Endothelial cell (in vitro differentiated cells): ENCODE measurements at places on chromosomes 4 and X.

DNA sequence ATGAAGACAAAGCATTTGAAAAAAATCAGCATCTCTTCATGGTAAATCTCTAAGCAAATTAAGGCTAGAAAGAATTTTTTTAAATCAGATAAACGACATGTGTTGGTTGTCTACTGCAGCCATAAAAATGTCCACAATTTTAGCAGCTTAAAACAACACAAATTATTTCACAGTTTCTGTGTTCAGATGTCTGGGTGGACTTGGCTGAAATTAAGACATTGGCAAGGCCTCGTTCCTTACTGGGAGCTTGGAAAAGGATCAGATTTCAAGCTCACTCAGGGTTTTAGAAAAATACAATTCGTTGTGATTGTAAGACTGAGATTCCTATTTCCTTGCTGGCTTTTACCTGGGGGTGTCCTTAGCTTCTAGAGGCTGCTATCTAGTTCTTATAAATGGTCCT, 1470.6 kb downstream of the PCDH19 start:
- DNase-seq, result no peak

DNA sequence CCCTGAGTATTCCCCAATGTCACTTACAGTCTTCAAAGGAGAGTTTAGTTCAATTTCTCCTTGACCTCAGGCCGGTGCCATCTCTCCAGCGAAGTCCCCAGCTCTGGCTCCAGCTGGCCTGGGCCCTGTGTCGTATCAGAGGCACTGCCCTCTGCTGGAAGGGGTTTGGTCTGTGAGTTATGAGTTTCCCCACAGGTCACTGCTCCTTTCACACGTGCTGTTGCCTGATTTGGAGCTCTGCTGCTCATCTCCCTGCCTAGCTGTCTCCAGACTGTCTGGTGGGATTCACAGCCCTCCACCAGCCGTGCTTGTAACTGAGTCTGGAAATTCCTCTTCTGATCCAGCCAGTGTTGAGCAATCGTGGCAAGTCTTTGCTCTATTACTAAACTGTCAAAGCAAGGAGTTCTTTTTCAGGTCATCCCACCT, at the start of gene RAP2C:
Gene RAP2C, minus strand, starts transcription at position 105 of the 426 bp plus-strand sequence. CDS start 2,179 bp downstream, outside the sequence.
- peak; percentile 72 for DNase-seq

- DNase-seq, result no peak
Measured at GRCh38 chrX:132071254-132071653, 48.2 kb downstream of the STK26 start.

GRCh38 chrX:23662853-23663252, 4.4 kb upstream of the PRDX4 start:
- DNase-seq, result no peak

DNA sequence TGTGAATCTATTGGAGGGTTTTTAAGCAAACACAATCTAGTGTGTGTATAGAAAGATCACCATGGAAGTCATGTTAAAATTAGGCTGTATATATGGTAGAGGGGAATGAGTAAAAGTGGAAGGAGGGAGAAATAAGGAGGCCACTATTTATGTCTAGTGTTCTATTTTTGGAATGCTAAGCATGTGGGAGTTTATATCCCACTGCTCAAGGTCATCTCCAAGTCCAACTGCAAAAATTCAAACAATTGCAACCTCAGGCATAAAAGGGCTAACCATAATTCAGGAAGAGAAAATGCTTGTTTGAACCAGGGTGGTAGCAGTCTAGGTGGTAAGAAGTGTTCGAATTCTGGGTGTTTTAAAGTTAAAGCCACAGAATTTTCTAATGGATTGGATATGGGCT, 39.2 kb downstream of the SERPINA7 start:
- no peak for DNase-seq

- DNase-seq, result no peak
Measured at GRCh38 chrX:3598709-3599108, 114.7 kb downstream of the PRKX start.

DNA sequence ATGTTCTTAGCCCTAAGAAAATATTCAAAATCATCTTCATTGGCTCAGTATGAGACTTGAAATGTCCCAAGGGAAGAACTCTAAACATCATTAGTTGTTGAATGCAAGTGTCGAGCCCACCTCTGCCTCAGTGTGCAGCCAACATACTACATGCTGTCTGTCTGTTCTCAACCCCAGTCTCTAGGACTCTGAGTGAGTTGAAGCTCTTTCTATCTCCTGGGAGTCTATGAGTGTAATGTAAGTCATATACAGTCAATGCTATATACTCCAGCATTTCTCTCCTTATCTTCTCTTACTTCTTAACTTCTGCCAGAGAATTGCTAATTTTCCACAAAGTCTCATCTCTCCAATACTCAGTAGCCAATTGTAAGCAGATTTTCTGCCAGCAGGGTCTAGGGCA, 61.3 kb downstream of the SPATA18 start:
- DNase-seq, result no peak

DNA sequence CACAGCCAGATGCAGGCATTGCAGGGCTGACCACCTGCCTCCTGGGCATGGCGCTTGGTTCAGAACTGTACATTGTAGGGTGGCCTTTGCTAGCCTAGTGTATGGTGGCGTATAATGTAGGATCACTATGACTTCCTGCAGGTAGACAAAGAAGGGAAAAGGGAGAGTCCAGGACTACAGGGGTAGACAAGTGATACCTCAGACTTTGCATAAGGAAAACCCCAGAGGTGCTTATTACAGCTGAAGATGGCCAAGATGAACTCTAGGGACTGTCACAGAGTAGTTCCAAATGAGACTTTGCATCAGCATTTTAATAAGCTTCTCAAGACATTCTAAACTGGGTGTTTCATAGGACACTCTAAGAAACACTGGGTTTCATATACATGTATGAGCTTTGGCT, 116.4 kb upstream of the PUDP start:
- DNase-seq, result no peak

- DNase-seq, result no peak
Measured at GRCh38 chr4:100948911-100949310, 398.4 kb downstream of the PPP3CA start.

DNA sequence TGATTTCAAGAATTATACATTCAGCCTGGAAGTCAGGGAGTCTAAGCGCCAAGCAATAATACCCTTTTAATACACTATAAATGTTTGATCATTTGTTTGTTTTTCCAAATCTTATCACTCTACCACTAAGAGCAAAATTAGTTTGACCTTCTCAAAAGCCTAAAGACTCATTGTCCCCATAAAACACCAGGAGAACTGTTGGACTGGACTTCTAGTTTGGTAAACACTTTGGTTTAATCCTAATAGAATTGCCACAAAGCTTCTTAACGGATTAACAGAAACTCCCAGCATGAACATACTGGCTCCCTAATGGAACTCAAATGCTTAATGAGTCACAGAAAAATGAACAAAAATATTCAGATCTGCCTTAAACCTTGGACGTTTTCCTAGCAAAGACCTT, 34.9 kb downstream of the SYTL5 start:
- DNase-seq, result no peak

DNA sequence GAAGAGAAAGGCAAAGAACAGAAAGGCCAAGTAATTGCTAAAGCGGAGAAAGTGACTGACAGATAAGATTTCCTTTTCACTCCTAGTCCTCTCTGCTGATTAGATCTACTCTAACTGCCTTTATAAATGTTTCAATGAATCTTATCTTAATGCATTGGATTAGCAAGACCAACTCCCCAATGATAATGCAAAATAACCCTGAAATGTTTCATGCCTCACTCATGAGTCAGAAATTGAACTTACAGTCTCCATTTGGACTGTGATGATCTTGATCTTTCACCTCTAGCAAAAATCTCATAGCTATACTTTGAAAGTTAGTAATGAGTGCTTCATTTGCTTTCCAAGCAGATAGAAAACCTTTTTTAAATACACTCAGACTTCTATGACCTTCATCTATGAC, 26.5 kb downstream of the SLC10A7 start:
- no peak for DNase-seq

GRCh38 chr4:115515366-115515765, 401.9 kb upstream of the NDST4 start:
- no peak for DNase-seq

GRCh38 chr4:6126971-6127745, 73.2 kb downstream of the JAKMIP1 start:
- no peak for DNase-seq

DNA sequence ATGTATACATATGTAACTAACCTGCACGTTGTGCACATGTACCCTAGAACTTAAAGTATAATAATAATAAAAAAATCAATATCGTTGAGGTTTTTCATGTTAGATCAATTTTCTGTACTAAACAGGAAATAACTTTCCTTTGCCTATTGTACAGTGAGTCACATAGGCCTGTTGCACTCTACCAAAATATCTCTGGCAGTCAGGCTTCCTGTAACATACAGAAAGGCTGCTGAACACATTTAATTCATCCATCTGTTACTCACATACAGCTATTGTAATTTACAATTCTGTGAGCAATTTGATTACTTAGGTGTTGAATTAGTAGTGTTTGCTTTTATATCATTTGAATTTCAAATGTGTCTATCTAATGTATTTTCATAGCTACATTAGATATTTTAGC, 427.8 kb downstream of the TMA16 start:
- DNase-seq, result no peak

GRCh38 chr4:33187035-33187434, 2466.9 kb downstream of the PCDH7 start:
- no peak for DNase-seq

GRCh38 chr4:16438986-16439385, 212.7 kb upstream of the TAPT1 start:
- no peak for DNase-seq

- DNase-seq, result no peak
Measured at GRCh38 chr4:120659616-120660170, 262.8 kb downstream of the PRDM5 start.

DNA sequence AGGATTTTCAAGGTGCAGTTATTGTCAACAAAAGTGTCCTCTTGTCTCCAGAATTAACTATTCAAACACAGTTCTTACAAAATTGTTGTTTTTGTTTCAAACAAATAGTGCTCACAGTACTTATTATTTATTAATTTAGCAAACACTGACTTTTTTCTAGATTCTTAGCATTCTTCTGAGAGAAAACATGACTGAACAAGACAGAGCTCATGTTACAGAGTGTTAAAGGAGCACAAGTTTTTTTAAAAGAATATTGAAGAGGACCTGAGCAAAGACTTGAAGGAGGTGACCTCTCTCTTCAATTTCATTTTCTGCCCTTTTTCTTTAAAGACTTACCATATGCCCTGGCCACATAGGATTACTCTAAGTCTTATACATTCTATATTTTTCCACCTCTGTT, 2220.3 kb upstream of the AGA start:
- no peak for DNase-seq

GRCh38 chr4:105474099-105474518, 247 bp upstream of the PPA2 start:
- peak; percentile 94 for DNase-seq

GRCh38 chr4:39825090-39825489, 127.2 kb downstream of the UBE2K start:
- no peak for DNase-seq

- no peak for DNase-seq
Measured at GRCh38 chr4:80171656-80172055, 25.6 kb upstream of the PRDM8 start.

- no peak for DNase-seq
Measured at GRCh38 chr4:174423257-174423944, 98.9 kb downstream of the HPGD start.
